DMS53 (cell line): ENCODE measurements at places on chromosomes 4 and X.

DNA sequence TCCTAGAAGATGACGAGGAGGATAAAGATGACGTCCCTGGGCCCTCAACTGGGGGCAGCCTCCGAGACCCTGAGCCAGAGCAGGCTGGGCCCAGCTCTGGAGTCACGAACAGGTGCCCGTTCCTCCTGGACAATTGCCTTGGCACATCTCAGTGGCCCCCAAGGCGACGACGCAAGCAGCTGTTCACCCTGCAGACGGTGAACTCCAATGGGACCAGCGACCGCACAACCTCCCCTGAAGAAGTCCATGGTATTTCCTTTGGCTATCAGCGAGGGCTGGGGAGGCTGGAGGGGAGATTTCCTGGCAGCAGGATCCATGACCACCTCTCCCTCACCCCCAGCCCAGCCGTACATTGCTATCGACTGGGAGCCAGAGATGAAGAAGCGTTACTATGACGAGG lies 11.9 kb downstream of the USP11 start:
- no peak for DNase-seq

DNA sequence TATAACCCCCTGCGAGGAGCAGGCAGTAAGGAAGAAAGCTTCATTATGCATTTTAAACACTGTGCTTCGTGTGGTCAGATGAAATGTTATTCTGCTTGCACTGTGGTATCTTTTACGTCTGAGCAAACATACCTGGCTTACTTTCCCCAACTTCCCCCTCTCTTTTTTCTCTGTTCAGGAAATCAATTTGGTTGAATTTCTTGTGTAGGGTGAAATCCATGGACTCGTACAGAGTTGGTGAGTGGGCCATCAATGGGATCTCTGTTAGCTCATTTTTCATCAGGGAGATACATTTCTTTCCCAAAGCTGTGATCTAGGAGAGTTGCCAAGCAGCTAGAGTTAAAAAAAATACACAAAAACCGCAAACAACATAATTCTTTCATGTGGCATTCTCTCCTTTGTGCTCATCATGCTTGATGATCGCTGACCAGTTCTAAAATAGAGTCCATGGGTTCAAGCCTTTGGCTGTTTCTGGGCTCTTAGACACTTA lies 98.5 kb downstream of the FRAS1 start:
- no peak for DNase-seq

DNA sequence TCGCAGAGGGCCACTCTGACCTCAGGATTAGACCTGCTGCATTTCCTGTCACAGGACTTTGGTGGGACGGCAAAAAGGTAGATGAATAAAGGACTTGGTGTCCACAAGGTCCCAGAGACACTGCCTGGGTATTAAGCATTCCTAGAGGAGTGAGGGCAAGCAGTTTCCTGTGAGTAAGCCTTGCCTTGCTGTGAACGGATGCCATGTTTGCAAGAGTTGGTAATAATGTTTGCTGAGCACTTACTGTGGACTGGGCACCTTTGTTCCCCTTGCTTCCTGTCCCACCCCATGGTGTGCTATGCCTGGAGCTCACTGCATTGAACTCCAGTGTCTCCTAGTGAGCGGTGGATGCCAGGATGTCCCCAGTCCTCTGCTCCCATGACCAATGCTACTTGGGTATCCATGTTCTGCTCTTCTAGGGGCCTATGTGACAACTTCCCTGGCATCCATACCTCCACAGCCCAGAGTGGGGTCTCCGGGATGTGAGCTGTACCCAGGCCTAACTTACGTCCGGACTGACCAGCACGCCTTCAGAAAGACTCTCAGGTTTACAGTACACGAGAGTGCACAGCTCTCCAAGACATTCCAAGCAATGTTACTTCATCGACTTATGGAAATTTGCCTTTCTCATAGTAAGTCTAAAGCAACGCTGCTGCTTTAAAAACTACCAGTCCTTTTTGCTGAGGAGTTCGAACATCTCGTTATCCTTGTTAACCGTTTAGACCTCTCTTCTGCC lies 95.5 kb upstream of the MSX1 start:
- DNase-seq: peak; percentile 47

GRCh38 chr4:96228463-96228862 lies 388.6 kb downstream of the PDHA2 start:
- DNase-seq: peak; percentile 32

GRCh38 chr4:187183826-187184225 lies 460.2 kb upstream of the FAT1 start:
- no peak for DNase-seq

DNA sequence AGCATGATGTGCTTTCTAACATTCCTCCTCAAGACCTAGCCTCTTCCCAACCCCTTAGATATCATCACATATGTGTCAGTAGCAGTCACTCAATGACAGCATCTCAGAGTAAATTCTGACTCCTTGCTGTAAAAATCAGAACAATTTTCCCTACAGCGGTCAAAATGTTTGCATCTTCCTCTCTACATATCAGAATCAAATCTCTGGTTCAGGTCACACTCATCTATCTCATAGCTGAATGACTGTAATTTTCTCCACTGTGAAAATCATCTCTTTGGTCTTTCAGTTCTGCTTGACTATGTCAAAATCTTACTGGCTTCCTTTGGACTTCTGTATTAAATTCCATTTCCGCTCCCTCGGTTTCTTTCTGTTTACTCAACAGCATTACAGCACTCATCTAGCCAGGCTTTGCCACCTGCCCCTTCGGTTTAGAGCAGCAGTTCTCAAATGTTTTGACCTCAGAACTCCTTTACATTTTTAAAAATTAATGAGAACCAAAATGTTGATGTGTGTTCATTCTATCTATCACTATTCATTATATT lies 57.3 kb downstream of the AGA start:
- DNase-seq: peak; percentile 59

GRCh38 chrX:11698702-11699101 lies 33.0 kb upstream of the ARHGAP6 start:
- DNase-seq: no peak

- DNase-seq: no peak
Observed at GRCh38 chr4:106303548-106304281, 12.3 kb downstream of the TBCK start.

- peak; percentile 2 for DNase-seq
Observed at GRCh38 chr4:74037076-74037955, 1.2 kb downstream of the CXCL3 start.

DNA sequence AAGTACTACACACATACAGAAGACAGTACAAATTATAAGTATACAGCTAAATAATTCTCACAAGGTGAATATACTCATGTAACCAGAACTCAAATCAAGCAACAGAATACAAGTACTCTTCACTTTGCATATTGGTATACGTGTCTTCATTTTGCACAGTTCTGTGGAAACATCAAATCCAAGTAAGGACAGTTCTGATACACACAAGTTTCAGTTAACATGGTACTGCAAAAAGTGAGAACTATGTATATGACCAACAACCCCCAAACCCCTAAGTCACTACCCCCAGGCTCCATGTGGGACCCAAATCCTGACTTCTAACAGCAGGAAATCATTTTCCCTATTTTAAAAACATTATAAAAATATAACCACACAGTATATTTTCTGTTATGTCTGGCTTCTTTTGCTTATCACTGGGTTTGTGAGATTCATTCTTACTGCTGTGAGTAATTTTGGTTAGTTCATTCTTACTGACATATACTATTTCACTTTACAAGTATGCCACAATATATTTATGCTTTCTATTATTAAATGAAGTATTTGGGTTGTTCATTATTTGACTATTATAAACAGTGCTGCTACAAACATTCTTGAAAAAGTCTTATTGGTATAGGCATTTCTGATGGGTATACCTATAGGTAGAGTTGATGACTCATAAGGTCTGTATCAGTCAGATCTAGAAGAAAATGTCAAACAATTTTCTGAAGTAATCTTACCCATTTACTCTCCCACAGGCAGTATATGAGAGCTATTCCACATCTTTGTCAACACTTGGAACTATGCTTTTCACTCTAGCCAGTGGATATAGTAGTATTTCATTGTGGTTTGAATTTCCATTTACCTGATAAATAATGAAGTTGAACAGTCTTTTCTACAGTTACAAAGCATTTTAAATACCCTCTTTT lies 47.0 kb downstream of the SCLT1 start:
- no peak for DNase-seq
